ENCODE measurements at places on chromosomes 11 and 22.

DNA sequence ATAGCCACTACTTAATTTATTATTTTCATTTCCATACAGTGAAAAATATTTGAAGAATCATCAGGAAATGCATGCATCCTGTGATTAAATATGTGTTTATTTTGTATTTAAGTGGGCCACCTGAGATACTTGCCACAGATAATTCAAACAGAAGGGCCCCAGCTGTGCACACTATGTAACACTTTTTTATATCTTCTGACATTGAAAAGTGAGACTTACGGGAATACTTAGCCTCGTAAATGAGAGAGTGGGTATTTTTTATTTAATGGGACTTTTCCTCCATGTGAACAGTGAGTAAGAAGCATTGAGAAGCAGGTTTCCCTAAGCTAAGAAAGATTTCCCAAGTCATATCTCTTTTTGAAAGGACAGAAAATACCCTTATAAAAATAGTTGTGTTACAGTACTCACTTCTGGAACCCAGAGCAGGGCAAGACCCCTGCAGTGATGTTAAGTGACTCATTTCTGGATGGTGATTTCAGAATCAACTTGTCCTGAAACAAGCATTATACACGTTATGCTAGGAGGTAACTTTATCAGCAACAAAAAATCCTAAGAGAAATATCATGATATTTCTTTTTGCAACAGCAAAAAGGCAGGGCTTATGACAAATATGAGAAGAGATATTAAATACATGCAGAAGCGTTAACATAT is 478.1 kb upstream of the CHORDC1 start:
- DNase-seq = no peak

- DNase-seq = no peak
Observed at GRCh38 chr11:114796954-114797721, 118.8 kb downstream of the NXPE2 start.

DNA sequence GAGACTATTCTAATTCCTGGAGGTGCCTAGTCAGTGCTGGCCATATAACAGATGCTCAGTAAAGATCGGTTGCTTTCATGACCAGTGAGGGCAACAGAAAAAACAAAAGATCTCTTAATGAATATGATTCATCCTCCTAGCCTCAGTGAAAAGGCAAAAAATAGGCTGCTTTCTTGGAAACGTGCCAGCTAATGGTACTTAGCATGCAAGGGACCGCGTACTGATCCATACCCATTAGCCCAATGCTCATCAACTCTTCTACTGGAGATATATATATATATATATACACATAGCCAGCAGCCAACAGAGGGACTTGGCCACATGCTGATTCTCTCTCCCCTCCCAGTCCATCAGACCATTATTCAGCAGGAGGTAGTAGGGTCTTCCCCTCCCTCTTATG is 320.4 kb downstream of the KIRREL3 start:
- no peak for DNase-seq

DNA sequence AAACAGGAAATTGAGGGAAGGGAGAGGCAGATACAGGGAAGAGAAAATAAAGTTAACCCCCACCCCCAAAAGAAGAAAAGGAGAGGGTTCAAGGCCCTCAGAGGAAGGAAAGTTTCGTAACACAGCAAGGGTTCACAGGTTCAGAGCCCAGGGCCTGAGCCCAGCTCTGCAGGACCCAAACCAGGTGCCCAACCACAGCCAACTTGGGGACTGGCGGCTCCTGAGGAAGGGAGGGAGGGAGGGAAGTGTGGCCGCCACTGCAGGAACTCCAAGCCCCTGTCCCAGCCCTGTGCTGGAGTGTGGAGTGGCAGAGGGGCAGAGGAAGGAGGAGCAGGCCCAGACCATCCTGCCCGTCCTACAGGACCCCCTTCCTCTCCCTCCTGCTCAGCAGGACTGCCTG is 59.2 kb downstream of the ELFN2 start:
- DNase-seq = no peak

DNA sequence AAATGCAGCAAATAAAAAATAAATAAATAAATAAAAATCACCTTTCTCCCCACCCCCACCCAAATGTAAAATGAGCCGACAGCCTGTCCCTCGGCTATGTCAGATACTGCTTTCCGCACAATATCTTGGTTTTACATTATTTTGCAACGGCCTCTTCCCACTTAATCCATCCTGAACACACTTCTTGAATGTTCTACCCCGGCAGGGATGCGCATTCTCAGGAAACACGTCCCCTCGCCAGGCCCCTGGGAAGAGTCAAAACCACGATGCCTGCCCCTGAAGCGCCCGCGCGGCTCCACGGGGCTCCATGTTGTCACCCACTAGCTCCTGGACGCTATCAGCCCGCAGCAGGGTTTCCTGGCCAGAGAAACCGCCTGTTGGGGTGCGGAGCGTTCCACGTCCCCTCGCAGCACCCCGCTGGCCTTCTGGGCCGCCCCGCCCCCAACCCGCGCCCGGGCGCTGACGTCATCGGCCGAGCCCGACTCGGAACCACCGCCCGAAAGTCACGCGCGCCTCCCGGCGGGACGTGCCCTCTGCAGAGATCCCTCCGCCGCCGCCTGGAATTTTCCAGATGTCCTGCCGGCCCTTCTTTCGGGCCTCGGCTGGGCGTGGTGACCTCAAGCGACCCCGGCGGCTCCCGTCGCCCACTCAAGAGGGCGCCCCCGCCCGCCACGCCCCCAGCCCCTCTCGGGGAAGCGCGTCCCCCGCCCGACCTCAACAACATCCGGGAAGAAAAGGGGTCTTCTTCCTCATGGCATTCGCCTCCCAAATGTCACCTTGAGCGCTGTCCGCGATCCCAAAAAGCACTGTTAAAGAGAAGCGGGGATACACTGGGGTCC is 585 bp upstream of the NEAT1 start:
- peak; percentile 90 for DNase-seq

- no peak for DNase-seq
Observed at GRCh38 chr11:1814691-1815090, 20.1 kb upstream of the SYT8 start.
